Melanocyte of skin (primary cell): ENCODE measurements at places on chromosomes 12 and 14. TPM values are rescaled to one million over a fixed set of nuclear protein-coding genes. Genes with fewer than 3 reads are reported as not detected.

The PPP4R3A gene
- 28.6 and 56.0 TPM in 2 replicates for total RNA-seq

The AJUBA gene
- total RNA-seq = 2.1 and 6.9 TPM in 2 replicates

The TSHR gene
- 0.62 TPM in 1 of 2 replicates, not detected in the other for total RNA-seq

The KERA gene
- total RNA-seq = not detected in 2 replicates

The OAS1 gene
- 121 and 375 TPM in 2 replicates for total RNA-seq

The GLRX5 gene
- 27.2 and 31.3 TPM in 2 replicates for total RNA-seq

The TAC3 gene
- total RNA-seq = not detected in 2 replicates

The TSPAN11 gene
- total RNA-seq = under 0.01 and 0.62 TPM in 2 replicates

The AQP2 gene
- total RNA-seq = not detected in 2 replicates

The CLEC4A gene
- total RNA-seq = 0.31 TPM in 1 of 2 replicates, not detected in the other

The POMT2 gene
- 18.2 and 29.4 TPM in 2 replicates for total RNA-seq

The RAD9B gene
- total RNA-seq = 0.31 and 1.00 TPM in 2 replicates

The ADCY4 gene
- 0.34 and 0.36 TPM in 2 replicates for total RNA-seq
